ENCODE measurements at places on chromosomes 3 and 15. TPM values are rescaled to one million over a fixed set of nuclear protein-coding genes. Genes with fewer than 3 reads are reported as not detected.

The SEMA6D gene
- total RNA-seq, result 2.2 TPM

The CYP1A2 gene
- total RNA-seq, result not detected

The PIERCE2 gene
- total RNA-seq, result 0.94 TPM

The CDCP1 gene
- 5.1 TPM for total RNA-seq

The TMEM207 gene
- total RNA-seq, result not detected

The SMAD6 gene
- total RNA-seq, result 25.6 TPM

The RSRC1 gene
- total RNA-seq, result 52.7 TPM

The MITF gene
- total RNA-seq, result 1.3 TPM

The MLF1 gene
- 6.6 TPM for total RNA-seq

The PPIP5K1 gene
- 18.4 TPM for total RNA-seq

The EFHB gene
- 0.27 TPM for total RNA-seq
